H9 (cell line): ENCODE measurements at places on chromosomes 1 and 21. TPM values are rescaled to one million over a fixed set of nuclear protein-coding genes. Genes with fewer than 3 reads are reported as not detected.

GJA9 gene
- total RNA-seq, result not detected in 2 replicates

GRCh38 chr1:235298758-235299157, 29.2 kb downstream of the ARID4B start:
- DNase-seq, result no peak

ST6GALNAC3 gene
- total RNA-seq, result 10.7 and 11.2 TPM in 2 replicates

- DNase-seq, result no peak
These were observed 24.8 kb downstream of the RSPH1 start for GRCh38 chr21:42471206-42471605.

DNA sequence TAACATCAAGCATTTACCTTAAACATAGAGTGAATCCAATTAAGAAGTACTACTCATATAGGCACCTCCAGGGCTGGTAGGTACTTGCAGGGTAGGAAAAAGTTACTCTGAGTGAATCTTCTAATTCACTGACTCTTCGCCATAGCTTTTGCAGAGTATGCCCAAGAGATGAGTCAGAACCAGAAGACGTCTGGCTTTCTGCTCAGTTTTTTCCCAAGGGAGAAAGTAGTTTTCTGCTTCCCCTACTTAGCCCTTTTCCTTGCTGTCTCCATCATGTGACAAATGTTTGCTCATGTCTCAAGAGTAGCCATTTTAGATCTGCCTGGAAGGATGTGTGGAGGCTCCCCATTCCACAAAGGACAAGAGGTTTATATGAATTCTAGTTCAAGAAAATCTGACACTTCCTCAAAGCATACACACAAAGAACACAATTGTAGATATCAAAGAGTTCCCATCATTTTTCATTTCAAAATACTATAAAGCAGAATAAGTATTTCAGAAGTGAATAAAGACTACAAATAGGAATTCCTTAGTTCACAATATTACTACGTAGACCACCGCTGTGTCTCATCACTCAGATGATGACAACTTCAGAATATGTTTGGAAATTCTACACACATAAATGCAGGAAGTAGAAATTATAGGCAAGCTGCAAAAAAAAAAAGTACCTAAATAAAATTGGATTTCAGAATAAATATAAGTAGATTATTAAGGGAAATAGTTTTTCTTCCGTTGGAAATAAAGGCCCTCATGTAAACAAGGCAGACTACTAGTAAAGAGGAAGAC, 98.5 kb downstream of the ASH1L start:
- no peak for DNase-seq

- DNase-seq, result no peak
These were observed 136.9 kb upstream of the HNRNPU start for GRCh38 chr1:245001252-245001651.

DNA sequence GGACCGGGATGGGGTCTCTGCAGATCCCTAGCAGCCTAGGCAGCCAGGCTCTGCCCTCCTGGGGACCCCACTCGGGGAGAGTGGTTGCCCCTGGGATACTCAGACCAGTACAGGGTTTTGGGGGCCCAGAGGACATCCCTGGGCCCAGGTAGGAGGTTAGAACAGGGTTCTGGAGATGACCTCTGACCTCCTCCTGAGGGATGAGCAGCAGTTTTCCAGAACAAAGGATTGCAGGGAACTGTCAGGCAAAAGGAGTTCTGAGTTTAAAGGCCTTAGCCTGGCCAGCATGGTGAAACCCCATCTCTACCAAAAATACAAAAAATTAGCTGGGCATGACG, 20.4 kb upstream of the VPS13D start:
- no peak for DNase-seq

C1orf141 gene
- total RNA-seq, result not detected in 2 replicates

DNA sequence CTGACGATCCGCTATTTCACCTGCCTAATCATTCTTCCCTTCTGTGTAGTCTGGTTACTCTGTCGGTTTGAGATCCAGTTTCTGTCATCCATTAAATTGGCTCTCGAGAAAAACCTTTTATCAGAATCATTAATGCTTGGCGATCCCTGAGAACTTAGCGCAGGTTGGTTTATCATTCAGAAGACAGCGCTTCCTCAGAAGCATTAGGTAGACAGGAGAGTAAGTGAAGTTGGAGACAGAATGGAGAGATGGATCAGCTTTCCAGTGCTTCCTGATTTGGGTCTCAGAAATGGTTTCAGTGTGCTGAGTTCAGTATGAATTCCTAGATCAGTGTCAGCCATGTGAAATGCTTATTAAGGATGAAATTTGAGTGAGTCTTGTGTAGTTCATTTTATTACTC, 1.3 kb downstream of the USP1 start:
- DNase-seq, result no peak

MROH9 gene
- not detected in 2 replicates for total RNA-seq

FCRLB gene
- 0.18 TPM in 1 of 2 replicates, not detected in the other for total RNA-seq

DNA sequence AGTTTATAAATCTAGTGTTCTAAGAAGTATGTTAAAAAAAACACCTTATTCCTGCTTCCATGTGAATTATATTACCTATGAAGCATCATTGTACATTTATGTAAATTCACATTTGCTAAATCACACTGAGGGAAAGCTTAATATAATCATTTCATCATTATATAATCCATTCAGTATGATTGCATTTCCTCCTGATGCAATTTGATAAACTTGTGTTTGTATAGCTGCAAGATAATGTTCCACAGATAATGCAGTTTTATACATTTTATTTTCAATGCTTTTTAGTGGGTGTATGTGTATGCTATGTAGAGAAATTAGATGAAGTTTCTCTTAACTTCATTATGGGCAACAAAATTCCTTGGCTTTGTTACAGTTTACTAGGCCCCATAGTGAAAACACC, 79.6 kb downstream of the HS2ST1 start:
- no peak for DNase-seq

ZCCHC17 gene
- 47.7 and 50.4 TPM in 2 replicates for total RNA-seq

- no peak for DNase-seq
These were observed 21.4 kb downstream of the TEX35 start for GRCh38 chr1:178534137-178534868.

- peak; percentile 33 for DNase-seq
These were observed 154.2 kb downstream of the ZP4 start for GRCh38 chr1:237736372-237737029.

DNA sequence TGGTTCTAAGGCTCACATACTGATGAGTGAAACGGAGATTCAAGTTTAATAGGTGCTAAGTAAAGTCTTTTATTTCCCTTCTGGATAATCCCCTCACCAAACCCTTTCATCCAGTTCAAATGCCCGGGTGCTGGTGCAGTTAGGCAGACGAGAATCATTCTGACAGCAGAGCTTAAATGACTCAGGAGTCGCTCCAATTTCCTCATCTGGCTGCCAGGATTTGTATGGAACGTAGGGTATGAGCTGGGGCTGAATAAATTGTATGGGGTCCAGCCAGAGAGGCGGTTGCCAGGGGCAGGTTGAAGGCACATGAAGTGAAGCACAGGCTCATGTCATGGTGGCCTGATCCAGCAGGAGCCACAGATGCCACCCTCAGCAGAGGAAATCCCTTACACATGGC, 76.0 kb downstream of the PAPPA2 start:
- no peak for DNase-seq

- DNase-seq, result no peak
These were observed 34.1 kb upstream of the LRRC8D start for GRCh38 chr1:89786628-89787214.

NOS1AP gene
- total RNA-seq, result 8.1 and 8.4 TPM in 2 replicates

DNA sequence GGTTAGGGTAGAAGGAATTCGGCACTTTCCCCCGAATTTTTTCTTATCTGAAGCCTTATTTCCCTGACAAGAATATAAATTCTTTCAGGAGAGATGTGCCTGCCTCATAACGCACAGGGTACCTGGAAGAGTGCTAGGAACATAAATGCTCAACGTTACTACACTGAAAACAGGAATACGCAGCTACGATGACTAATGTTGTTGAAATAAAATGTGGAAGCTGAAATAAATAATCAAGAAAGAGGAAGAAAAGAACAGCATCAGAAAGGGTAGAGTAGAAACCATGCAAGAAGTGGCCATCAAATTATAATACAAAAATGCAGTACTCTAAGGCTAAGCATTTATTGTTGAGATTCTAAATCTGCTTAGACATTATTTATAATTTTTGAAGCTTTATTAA, 33.9 kb downstream of the SLC66A1 start:
- no peak for DNase-seq

DNA sequence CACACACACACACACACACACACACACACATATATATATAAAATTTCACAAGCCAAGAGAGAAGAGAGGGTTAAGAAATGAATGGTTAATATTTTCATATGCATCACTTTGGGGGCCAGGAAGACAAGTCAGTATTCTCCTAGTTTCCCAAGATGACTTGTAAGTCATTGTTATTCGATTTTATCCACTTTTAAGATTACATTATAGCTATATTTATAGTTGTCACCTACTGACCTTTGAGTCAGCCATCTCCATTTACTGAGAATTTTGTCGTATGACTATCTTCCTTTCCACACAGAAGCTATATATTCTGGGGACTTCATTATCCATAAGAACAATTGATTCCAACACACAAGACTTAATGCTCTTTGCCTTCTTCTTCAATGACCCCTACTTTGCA, 8.9 kb downstream of the LYST start:
- no peak for DNase-seq

ASB17 gene
- not detected in 2 replicates for total RNA-seq

GRCh38 chr1:85406887-85407533, 57.9 kb downstream of the DDAH1 start:
- DNase-seq, result no peak

GRCh38 chr1:13967707-13968106, 267.7 kb downstream of the PRDM2 start:
- no peak for DNase-seq

- no peak for DNase-seq
These were observed 20.7 kb downstream of the TRIM62 start for GRCh38 chr1:33161061-33161681.

NGF gene
- total RNA-seq, result 0.22 TPM in 1 of 2 replicates, not detected in the other

THEM5 gene
- not detected in 2 replicates for total RNA-seq

DNA sequence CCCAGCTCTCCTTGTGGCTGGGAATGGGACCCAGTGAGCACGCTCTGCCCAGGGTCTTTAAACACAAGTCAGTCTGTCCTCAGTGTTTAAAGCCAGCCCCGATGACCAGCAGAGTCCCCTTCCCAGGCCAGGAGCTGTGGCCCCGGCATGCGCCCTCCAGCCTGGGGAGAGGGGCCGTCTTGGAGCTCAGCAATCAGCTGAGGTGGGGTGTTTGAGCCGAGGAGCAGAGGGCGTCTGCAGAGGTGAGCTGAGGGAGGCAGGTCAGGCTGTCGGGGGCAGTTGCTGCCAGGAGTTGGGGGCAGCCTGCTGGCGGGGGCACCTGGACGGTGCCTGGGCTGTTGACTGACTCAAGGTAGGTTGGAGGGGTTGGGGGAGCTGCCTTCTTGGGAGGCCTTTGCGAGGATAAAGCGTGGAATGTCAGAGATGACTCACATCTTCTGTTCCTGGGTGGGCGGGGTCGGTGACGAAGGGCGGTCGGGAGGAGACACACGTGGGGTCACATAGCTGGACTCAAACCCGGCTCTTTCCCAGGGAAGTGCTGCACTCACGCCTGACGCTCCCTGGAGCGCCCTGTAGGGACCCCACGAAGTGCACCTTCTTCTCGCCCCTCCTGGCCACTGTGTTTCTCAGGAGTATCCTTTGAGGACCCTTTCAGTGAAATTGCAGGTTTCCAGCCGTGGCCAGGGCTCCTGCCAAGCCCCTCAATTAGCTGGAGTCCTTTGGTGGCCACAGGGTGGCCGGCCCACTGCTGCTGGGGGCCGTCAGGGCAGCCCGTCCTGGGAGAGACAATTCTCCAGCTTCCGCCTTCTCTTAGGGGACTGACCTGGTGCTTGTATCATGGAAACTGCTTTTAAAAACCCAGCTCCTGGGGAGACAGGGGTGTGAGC, 86.2 kb downstream of the SIK1 start:
- DNase-seq, result no peak

GRCh38 chr1:36085686-36086526, 2.0 kb downstream of the TEKT2 start:
- no peak for DNase-seq

GRCh38 chr21:43193651-43194302, 25.0 kb downstream of the CRYAA start:
- peak; percentile 27 for DNase-seq

GRCh38 chr1:903721-904271, 19.9 kb upstream of the SAMD11 start:
- DNase-seq, result peak; percentile 36

DNA sequence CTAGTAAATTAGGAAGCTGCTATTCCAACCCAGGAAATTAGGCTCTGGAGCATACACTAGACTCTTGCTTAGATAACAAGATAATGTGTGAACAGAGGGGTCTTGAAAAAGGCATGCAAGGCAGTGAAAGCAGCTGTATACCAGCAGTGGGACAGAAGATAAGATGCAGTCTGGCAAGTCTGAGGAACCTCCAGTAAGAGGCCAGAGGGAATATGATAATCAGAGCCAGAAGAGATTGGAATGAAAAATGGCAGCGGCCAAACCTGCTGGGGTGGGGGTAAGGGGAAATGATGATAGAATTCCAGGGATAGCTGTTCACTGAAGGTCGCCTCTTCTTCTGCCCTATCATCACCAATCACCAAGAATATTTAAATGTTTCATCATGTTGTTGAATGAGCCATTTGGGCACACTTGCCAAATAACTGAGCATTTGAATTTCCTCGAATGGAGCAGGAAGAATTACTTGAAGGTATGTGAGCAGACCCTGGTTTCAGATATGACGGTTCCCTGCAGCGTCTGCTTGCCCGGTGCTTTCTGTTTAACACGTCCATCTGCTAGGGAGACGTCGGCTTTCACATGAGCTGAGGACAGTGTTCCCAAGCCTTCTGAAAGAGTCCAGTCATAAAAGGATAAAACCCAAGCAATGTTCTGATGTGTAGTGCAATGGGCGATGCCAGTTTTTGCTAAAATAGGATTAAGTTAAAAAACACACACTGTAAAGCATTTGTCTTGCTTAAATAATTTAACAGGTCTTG, 173.3 kb downstream of the RWDD3 start:
- DNase-seq, result peak; percentile 43

DNA sequence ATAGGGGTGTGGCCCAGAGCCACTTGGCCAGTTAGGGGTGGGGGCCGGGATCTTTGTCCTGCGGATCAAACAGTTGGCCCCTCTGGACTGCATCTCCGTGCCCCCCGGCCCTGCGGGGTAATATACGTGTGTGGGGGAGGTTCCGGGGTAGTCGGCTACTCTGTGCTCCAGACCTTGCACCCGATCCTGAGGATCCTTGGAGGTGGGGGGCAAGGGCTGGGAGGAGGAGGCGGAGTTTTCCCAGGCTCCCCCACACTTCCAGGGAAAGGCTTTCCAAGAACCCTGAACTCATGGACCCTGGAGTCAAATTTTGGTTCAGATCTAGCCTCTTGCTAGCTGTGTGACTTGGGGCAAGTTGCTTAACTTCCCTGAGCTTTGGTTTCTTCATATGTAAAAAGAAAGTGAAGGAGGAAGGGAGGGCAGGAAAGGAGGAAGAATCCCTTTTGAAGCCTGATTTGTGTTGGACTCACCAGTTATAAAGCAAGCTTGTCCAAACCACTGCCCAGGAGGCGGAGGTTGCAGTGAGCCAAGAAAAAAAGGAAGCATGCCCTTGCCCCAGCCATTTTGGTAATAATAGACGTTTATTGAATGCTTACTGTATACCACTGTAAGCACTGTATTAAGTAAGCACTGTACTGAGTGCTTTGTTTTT, 686 bp downstream of the MIIP start:
- no peak for DNase-seq

LAMB3 gene
- total RNA-seq, result 0.26 and 0.28 TPM in 2 replicates

CD53 gene
- 0.15 and 0.31 TPM in 2 replicates for total RNA-seq

SLC9C2 gene
- total RNA-seq, result not detected in 2 replicates

- no peak for DNase-seq
These were observed 11.3 kb downstream of the CDK18 start for GRCh38 chr1:205515781-205516253.
